ENCODE measurements at places on chromosomes 7 and 10.

DNA sequence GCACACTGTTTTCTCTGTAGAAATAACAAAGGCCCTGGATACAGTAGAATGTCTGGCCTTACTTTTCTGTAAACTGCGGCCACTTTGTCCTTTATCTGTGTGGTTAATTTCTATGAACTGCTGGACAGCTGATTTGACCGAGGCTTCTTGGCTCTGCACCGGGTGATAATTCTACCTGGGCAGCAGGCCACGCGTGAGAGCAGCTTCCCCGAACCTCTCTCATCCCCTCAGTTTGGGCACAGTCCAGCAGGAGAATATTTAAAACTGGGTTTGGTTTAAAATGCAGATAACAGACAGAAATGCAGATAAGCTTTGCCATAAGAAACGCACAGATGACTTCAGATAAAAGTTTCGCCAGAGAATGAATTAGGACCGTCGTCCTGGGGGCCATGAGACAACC is 81.0 kb downstream of the CELF2 start:
- DNase-seq, result no peak

- no peak for DNase-seq
Observed at GRCh38 chr7:25893436-25893835, 258.6 kb upstream of the NFE2L3 start.

- DNase-seq, result no peak
Observed at GRCh38 chr10:78876449-78876848, 192.3 kb upstream of the ZMIZ1 start.

DNA sequence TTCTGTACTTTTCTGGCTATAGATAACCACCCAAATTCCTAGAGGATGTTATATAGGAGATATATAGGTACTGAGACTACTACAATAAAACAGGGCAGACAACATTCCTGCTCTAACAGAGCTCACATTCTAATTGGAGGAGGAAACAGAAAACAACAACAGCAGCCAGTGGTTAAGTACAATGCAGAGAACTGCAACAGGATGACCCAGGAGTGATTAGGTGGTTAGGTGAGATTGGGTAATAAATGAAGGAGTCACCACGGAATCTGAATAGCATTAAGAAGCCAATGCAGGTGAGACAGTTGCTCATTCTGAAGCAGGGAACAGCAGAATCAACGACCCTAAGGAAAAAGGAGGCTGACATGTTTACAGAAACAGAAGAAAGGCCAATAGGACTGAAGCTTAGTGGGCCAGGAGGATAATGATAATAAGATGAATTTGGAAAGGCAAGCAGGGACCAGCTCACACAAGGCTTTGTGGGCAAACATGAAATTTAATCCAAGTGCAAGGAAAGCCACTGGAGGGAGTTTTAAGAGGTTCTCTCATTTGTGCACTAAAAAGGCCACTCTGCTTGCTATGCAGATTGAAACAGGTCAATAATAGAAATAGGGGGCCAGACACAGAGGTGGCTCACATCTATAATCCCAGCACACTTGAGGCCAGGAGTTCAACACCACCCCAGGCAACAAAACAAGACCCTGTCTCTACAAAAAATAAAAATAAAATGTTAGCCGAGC is 16.9 kb upstream of the REEP3 start:
- no peak for DNase-seq

DNA sequence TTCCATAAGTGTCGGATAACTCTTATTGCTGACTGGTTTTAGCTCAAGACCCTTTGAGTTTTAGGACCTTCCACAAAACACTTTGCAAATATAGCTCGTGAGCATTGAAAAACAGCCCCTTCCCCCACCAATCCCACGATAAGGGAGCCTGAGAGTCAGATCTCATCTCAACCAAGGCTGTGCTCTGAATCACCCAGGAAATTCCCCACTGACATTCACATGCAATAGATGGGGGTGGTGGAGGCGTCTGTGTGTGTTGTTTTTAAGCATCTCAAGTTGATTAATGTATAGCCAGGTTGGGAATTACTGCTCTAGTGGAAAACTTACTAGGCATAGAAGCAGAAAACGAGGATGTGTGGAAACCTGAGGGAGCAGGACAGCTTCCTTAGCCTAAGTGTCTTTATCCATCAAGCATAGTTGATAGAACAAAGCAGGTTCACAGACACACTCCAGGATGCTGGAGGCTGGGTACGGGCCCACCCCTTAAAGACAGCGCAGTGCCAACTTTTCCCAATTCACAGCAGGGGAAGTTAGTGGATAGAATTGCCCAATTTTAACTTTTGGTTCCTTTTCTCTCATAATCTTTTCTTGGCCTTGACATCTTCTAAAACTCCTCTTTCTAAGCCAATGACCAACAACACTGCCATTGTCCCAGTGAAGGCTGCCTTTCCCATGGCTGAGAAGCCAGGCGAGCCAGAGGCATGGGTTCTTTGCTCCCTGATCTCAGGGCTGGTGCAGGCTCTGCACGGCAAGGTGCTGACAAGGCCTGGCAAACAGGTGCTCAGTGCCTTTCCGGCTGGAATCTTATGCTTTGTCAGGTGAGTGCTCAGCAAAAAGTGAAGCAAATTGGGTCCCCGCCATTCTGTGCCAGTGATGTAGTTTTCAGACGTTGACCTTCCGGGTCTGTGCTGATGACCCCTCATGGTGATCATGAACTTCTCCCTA is 98.5 kb upstream of the INSIG1 start:
- no peak for DNase-seq

- no peak for DNase-seq
Observed at GRCh38 chr10:224571-224970, 89.3 kb downstream of the ZMYND11 start.
